ENCODE measurements at places on chromosomes 7 and 10. TPM values are rescaled to one million over a fixed set of nuclear protein-coding genes. Genes with fewer than 3 reads are reported as not detected.

The ZNF862 gene
- 11.4 TPM for total RNA-seq

The LRIT1 gene
- total RNA-seq = not detected

DNA sequence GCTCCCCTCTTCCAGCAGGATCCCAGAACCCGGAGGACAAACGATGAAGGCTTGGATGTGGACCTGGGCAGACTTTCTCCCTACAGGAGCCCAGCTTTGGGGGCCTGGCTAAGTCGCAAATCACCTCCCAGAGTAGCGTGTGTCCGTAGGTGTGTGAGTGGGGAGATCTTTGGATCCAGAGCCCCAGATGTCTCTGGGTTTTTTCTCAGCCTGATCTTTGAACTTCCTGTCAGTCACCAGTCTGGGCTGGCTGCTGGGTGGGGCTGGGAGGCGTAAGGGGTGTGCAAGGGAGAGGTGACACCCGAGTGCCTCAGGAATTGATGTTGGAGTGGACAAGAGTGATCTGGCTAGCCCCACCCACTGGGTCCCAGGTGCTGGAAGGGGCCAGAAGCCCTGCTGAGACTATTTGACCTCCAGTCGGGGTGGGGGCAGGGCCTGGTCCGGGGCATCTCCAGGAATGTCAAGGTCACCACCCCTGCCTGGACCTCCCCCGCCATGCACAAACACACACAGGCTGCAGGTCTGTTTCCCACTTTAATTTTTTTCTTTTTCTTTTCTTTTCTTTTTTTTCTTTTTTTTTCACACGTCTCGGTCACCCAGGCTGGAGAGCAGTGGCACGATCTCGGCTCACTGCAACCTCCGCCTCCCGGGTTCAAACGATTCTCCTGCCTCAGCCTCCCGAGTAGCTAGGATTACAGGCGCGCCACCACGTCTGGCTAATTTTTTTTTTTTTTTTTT is at the start of gene MOGAT3:
Gene MOGAT3 (minus strand): TSS at position 175 of the 738 bp plus-strand sequence. CDS start 182 bp downstream, outside the sequence.
- no peak for DNase-seq

The GPR141 gene
- 2.0 TPM for total RNA-seq

- no peak for DNase-seq
These were observed 77.9 kb downstream of the HERPUD2 start for GRCh38 chr7:35617041-35617440.

The PPP1R17 gene
- total RNA-seq = not detected

DNA sequence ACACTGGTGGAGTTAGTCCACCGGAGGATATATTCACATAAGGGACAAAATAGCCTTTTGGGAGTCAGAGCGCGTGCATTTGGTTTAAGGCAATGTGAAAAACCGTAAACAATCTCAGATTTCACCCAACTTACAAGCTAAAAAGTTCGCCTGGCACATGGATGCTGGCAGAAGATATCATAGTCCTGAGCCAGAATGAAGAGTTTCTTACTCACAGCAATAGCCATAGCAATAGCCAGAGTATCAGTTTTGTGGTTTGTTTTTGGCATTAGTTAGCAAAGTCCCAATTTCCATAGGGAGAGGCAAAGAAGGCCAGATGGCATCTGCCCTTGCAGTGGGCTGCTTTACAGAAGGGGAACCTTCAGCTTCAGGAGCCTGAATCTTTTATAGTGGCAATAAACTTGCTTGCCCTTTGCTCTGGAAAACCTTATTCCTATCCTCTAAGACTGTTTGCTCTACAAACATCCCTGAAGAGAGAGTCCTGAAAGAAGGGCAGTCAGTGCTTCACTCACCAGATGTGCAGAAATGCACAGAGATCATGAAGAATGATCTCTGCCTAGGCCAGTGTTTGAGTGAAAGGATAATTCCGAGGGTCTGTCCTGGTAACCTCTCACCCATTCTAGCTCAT is 28.7 kb upstream of the RSBN1L start:
- no peak for DNase-seq

- no peak for DNase-seq
These were observed 5.7 kb upstream of the HOXA13 start for GRCh38 chr7:27205325-27206280.

Measured in thoracic aorta (tissue), 2 donors.